NCI-H1048 (cell line): ENCODE measurements at places on chromosomes 3 and 15.

DNA sequence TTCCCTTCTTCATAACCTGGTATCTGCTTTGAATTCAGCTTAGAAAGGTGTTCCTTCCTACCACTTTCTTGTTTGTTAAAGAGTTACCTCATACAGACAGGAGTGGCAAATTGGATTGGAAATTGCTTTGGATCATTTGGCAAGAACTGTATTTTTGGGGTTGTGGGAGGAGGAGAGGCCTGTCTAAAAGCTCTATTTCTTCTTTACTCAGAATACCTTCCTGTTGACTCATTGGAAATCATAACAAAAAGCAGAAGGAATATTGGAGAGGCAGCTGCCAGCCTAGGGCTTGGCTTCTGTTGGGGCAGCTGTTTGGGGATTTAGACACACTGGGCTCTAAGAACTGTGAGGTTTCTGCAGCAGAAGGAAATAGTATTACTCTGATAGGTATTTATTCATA is 14.2 kb downstream of the IQGAP1 start:
- DNase-seq = no peak

GRCh38 chr3:157093096-157093495 is 66.9 kb downstream of the CCNL1 start:
- no peak for DNase-seq

DNA sequence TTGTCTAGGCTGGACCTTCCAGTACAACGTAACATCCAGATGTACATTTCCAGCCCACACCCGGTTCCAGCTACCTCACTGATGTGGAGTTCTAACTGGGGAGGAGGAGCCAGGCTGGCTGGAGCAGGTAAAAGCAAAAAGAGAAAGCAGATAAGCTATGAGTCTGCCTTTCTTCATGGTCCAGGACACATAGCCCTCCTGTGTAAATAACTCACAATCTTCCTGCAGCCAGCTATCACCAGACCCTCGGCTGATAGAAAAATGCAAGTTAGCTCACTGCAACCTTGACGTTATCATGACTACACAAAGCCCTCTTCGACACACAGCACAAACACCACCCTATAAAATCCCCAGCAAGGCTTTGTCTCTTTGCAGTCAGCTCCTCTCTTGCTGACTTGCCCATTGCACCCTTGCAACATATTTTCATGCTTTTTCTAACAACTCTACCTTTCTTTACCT is 20.5 kb upstream of the ELP6 start:
- DNase-seq = no peak

- DNase-seq = no peak
These were observed 38.6 kb downstream of the TMED3 start for GRCh38 chr15:79349525-79349924.

DNA sequence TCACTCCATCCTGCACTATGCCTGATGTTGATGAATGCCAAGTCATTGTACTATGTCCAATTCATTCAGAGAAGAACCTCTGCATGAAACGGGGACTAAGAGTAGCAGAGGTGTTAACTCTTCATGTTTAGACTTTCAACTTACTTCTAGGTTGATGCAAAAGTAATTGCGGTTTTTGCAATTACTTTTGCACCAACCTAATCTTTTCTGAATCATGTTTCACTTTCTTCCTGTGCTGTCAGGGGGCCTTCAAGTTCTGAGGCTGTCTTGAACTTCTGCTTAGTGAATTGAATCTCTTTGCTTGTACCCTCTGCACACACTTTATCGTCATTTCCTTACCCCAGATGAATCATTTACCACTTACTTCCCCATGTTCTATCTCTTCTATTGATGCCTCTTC is 636.2 kb downstream of the NAALADL2 start:
- DNase-seq = no peak

DNA sequence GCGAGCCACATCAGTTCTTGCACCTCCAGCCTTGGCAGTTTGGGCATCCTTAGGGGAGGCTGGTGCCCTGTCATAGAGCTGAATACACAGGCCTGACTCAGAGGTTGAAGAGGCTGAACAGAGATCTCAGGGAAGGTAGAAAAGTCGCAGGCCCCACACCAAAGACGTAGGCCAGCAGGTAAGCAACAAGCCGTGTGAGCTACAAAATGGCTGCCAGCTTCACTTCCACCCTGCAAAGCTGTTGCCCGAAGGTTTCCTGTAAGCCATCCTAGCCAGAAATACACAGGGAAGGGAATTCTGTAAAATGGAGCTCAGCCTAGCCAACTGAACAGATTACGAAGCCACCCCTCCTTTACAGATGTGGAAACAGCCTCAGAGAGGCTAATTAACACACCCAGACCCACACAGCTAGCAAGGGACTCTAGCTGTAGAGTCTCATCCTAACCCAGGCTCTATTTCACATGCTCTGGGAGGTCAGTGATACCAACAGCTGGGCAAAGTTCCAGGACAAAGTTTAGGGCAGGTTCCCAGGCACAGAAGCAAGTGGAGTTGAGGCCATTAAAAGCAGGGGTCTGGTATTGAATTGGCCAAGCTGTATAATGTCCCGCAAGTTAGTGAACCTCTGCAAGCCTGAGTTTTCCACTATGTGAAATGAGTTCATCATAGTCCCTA is 66.3 kb upstream of the RASGRF1 start:
- no peak for DNase-seq

DNA sequence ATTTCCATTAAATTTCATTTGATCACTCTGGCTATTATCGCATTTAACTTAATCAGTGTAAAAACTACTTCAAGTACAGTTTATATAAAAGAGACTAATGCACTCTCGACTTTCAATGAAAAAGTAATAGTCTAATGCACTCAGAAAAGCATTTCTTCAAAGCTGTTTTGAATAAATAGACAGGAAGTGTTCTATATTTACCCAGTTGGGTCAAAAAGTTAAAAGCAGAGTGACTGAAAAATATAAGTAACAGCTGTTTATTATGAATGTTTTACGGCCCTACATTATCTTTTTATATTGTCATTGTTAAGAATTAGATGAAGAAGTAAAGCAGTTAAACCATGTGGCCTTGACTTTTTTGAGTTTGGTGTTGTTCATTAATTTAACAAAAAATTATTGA is 391.8 kb downstream of the ZPLD1 start:
- no peak for DNase-seq

DNA sequence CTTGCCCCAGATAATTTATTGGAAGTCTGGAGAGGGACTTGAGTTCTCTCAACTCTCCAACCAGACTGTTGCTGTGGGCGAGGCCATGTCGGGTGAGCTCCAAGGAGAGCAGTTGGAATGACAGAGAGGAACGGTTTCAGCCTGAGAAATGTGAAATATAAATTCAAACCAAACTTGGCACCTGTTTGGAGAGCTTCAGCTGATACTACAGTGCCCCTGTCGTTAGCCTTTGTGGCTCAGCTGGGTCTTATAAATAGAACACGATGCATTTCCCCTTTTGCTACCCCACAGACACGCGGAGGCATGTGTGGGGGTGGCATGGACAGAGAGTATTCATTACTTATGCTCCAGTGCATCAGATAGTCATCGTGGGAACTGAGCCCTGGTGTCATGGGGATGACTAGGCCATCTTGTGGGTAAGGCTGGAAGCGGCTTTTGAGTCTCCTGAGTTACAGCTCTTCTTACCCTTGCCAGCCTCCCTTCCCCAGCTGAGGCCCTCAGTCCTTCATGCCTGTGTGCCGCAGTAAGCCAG is 15.6 kb downstream of the SMAD3 start:
- DNase-seq = no peak

DNA sequence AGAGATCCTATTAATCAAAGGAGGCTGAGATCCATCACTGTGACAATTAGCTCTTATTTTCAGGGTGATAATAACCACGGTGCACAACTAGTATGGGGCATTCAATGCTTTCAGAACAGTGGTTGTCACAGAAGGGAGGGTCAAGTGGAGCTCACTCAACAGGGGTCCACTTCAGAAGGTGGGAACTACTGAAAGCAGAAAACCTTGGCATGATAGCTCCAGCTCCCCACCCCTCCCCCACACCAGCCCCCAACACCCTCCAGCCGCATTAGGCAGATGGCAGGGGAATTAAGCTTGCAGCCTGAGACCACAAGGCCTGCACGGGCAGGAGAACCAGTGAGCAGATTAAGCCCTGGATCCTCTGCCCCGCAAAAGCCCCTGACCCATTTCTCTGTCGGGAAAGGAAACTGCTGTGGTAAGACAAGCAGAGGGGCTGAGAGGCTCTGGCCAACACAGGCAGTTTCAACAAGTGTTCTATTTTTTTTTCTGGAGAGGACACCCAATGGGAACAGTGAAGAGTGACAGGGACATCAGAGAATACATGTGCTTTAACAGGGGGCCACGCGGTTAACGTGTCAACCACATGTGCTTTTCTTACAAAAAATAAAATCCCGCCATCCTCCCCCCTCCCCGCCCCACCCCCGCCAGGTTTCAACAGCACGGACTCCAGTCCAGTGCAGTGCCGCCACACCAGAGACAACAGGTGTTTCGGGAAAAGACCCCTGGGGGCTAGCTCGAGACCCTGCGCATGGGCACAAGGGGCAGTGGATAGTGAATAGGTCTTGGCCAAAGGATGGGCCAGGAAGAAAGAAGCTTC is 997 bp downstream of the FYCO1 start:
- no peak for DNase-seq

DNA sequence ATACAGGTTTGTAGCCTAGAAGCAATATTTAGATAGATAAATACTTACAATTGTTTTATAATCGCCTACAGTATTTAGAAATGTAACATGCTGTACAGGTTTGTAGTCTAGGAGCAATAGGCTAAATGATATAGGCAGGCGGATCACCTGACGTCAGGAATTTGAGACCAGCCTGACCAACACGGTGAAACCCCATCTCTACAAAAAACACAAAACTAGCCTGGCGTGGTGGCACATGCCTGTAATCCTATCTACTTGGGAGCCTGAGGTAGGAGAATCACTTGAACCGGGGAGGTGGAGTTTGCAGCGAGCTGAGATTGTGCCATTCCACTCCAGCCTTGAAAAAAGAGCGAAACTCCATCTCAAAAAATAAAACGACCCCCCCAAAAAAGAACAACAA is 375.2 kb upstream of the EPHA3 start:
- no peak for DNase-seq

- no peak for DNase-seq
These were observed 284.5 kb upstream of the TLE3 start for GRCh38 chr15:70382009-70382749.

DNA sequence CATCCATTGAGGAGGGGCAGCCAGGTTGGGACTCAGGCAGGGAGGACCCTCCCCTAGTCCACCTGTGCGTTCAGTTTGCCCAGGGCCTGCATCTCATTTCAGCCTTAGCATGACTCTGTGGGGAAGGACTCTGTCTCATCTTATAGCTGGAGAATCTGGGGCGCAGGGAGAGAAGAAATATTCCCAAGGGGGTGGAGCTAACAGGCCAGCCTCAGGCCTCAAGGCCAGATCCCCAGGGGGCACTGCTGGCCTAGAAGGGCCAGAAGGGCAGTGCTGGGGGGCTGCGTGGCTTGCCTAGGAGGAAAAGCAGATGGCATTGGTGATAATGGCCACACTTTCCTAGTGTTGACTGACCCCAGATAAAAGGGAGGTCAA is 10.9 kb downstream of the AMOTL2 start:
- DNase-seq = no peak

- DNase-seq = no peak
These were observed 27.2 kb downstream of the LRRC2 start for GRCh38 chr3:46538803-46539442.

DNA sequence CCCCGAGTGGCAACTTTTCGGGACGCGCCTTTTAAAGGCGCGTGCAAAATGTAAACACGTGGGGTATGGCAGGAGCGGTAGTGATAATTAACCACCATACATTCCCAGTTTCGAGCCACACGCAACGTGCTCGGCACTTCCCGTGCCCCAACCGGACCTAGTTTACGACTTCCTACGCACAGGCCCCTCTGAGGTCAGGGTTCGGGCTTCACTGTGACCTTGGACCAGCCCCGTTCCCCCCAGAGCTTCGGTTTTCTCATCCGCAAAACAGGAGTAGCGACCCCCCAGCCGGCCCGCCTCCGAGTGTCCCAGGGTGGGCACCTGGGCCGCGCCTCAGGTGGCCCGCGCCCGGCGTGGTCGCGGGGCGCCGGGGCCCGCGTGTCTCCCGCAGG is 451 bp downstream of the CHCHD4 start:
- no peak for DNase-seq

DNA sequence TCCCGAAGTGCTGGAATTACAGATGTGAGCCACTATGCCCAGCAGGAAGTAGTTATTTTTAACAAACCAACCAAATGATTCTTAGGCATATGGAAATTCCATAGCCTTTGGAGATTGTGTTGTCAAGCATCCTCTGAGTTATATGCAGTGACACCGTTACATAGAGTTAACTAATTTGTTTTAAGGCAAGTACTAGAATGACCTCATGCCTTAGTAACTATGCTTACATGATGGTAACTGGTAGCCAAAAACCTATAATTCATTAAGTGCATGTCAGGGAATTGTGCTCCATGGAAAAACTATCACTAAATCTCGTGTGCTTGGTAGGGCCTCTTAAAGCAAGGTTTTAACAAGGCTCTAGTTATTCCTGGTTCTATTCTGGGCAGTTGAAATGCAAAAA is 392.8 kb downstream of the TUSC7 start:
- DNase-seq = no peak

- no peak for DNase-seq
These were observed 792 bp downstream of the ATP13A3 start for GRCh38 chr3:194485881-194486539.

DNA sequence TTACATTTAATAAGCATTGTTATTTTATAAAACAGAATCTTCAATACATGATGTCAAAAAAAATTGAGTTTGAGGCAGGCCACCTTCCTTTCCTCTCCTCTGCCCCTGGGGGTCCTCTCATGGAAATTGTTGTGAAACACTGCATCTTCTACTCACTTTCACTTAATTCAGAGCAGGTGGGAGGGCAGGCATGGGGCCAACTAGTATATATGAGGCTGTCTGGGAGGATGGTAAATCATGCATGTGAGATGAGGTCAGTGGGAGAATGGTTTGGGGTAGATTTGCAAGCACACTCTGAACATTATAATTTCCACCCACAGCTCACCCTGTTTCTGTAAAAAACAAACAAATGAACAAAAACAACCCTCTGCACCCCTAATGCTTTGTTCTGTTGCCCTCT is 10.4 kb upstream of the CCDC14 start:
- DNase-seq = no peak

- DNase-seq = no peak
These were observed 25.4 kb downstream of the CFAP100 start for GRCh38 chr3:126419886-126420786.

GRCh38 chr3:114011059-114011797 is 45.1 kb downstream of the CCDC191 start:
- no peak for DNase-seq

DNA sequence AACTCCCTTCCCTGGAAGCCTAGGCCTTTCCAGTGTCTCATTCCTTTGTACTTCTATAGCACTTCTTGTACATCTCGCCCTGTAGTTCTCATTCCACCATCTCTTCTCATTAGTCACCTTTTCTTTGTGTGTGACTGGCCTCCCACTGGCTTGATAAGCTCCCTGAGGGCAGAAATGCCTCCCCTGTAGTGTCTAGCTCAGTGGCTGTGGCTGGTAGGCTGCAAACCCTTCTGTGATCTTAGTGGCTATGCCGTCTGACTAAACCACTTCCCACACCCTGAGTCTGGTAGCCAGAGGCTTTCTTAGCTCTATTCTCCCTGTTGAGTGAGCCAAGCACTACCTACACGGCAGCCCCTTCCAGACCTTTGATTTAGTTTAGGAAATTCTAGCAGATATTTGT is 24.4 kb upstream of the TNFAIP8L3 start:
- no peak for DNase-seq

GRCh38 chr3:12960497-12960896 is 112.7 kb downstream of the IQSEC1 start:
- no peak for DNase-seq

GRCh38 chr3:8278448-8278847 is 223.2 kb upstream of the LMCD1 start:
- DNase-seq = no peak
